ENCODE measurements at places on chromosomes 6 and 20.

DNA sequence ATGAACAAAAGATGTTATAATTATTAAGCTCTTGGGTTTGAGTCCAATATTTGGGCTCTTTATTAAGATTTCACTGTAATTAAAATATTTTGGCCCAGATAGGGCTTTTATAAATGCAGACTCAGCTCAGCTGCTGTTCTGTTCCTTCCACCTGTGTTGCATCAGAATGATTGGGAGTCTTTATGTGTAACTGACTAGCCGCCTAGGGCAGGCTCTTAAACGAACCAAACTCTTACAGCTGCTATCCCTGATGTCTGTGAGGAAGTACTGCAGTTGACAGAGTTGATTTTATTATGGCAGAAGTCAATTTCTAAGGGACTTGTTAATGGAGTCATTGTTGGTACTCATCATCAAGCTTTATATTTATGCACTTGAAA lies 144.7 kb downstream of the MYO6 start:
- no peak for DNase-seq

DNA sequence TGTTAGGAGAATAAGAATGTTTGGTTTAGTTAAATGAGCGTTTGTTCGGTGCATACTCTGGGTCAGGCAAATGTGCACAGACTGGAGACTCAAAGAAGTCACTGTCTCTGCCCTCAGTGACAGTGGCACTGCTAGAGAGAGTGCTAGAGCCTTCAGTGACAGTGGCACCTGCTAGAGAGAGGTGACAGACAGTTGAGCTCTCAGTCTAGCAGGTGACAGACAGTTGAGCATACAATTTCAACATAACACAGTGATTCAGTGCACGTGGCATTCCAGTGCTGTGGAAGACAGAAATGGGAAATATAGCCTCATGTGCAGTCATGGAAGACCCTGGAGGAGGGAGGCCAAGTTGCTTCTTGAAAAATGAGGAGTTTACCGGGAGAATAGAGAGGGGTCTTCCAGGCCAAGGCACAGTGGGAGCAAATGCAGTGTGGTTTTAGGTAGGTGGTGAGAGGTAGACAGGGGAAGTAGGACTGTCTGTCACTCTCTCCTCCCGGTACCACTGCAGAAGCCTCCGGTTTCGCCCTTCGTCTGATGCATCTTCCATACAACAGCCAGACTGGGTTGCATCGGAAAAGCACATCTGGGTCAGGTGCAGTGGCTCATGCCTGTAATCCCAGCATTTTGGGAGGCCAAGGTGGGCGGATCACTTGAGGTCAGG lies 107.9 kb upstream of the CLDN20 start:
- no peak for DNase-seq

GRCh38 chr6:77425671-77426070 lies 37.6 kb downstream of the HTR1B start:
- DNase-seq, result no peak

- DNase-seq, result no peak
Observed at GRCh38 chr20:16132036-16132798, 441.0 kb downstream of the KIF16B start.

DNA sequence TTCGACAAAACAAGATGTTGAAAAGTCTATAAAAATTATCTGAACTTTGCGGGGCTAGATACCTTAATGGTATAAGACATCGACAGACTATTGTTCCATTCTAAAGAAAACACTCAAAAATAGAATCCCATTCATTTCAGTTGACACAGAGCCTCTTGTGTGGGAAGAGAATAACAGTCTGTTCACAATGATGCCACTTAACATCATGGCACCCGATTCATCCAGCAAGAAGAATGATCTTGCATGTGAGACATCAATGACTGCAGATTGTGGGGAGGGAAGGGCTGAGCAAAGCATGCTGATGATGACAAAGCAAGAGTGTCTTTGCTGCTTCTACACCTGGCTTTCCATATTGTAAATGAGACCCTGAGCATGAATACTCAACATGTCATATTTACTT lies 49.7 kb upstream of the ARMH2 start:
- no peak for DNase-seq

DNA sequence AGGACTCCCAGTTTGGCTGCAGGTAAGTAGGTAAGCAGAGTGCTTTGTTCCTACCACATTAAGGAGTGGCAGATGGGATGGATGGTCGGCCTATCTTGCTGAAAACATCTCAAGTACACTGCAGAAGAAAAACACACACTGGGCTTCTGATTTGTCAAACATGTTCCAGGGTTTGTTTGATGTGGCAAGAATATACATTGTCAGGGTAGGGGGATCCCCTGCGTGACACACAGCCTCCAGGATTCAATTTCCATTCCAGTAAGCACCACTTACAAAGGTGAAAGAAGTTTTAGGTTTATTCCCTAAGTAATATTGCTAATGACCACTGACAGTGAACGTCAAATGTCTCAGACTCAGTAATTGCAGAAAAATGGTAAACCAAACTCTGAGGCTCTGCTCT lies 26.0 kb upstream of the KIF16B start:
- no peak for DNase-seq

GRCh38 chr6:89443658-89444057 lies 10.7 kb downstream of the ANKRD6 start:
- DNase-seq, result no peak

- no peak for DNase-seq
Observed at GRCh38 chr6:121759370-121759769, 323.9 kb downstream of the GJA1 start.

- DNase-seq, result peak; percentile 24
Observed at GRCh38 chr6:147506704-147507114, 1.8 kb upstream of the SAMD5 start.

DNA sequence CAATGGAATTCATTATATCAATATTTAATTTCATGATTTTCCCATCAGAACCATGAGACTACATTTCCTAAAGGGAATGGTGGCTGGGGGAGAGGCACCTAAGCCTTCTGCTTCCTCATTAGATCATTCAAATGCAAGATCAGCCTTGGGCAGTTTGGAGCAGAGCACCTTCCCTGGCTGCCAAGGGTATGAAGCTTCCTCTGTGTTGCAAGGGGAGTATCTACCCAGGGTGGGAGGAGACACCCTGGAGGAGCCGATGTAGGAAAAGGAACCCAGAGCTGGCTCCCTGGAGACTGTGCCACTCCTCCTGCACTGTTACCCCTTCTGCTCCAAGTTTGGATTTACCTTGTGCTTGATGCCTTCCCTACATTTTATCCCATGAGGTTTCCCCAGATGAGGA lies 299.7 kb upstream of the PRDM1 start:
- no peak for DNase-seq

- no peak for DNase-seq
Observed at GRCh38 chr6:89433252-89434149, 549 bp downstream of the ANKRD6 start.

- DNase-seq, result no peak
Observed at GRCh38 chr6:26260725-26261490, 104.1 kb upstream of the BTN3A2 start.

GRCh38 chr20:49179368-49180277 lies 8.5 kb downstream of the STAU1 start:
- DNase-seq, result no peak

DNA sequence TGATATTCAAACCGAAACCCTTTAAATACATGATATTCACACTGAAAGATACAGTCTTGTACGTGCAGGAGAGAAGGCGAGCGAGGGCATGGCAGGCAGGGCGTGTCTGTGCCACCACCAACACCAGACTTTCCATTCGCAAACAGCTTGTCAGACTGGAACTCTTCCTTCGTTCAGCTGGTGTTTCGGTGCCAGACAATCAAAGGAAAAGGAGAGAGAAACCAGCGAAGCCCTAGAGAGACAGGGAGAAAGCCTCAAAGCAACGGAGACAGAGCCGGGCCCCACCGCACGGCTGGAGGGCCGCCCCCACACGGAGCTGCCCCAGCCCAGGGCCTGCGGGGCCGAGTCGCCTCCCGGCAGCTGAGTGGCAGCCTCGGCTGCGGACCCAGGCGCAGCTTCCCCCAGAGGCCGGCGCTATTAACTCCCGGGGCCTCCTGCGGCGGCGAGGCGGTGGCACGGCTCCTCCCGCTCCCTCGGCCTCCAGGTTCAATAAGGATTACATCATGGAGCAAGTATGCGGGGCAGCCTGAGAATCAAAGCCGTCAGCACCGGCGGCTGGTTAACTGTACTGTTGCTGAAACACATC lies 32.1 kb upstream of the NR2E1 start:
- peak; percentile 90 for DNase-seq

DNA sequence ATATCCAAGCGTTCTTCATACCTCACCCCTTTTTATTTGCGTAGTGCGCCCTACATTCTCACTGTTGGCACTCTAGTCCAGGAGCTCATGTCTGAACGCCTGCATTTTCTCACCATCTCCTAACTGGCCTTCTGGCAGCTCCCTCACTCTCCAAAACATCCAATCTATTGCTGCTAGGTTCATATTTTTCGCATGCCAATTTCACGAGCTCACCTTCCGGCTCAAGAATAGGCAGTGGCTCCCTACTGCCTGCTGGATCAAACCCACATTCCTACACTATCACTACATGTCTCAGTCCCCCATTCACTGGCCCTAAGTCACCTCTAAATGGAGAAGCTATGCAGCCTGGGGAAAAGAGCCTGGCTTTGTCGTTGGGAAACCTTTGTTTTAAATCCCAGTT lies 115.0 kb downstream of the IPCEF1 start:
- DNase-seq, result no peak

GRCh38 chr20:29318871-29319461 lies 1938.5 kb upstream of the DEFB115 start:
- DNase-seq, result no peak

DNA sequence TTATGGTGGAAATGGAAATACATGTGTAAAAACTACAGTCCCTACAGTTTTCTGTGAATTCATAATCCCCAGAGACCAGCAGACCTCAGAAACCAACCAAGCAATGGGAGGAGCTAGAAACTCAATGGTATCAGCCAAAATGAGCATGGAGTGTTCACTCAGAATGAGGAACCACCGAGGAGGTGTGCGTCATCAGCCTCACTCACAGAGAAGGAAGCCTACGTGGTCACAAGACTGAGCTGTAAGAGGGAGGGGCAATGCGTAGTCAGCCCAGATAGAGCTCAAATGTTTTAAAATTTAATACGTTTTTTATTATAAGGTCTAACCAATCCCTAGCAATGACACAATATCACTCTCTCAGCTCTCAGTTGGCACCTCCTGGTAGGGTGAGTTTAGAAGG lies 17.4 kb downstream of the MYLK4 start:
- DNase-seq, result no peak

DNA sequence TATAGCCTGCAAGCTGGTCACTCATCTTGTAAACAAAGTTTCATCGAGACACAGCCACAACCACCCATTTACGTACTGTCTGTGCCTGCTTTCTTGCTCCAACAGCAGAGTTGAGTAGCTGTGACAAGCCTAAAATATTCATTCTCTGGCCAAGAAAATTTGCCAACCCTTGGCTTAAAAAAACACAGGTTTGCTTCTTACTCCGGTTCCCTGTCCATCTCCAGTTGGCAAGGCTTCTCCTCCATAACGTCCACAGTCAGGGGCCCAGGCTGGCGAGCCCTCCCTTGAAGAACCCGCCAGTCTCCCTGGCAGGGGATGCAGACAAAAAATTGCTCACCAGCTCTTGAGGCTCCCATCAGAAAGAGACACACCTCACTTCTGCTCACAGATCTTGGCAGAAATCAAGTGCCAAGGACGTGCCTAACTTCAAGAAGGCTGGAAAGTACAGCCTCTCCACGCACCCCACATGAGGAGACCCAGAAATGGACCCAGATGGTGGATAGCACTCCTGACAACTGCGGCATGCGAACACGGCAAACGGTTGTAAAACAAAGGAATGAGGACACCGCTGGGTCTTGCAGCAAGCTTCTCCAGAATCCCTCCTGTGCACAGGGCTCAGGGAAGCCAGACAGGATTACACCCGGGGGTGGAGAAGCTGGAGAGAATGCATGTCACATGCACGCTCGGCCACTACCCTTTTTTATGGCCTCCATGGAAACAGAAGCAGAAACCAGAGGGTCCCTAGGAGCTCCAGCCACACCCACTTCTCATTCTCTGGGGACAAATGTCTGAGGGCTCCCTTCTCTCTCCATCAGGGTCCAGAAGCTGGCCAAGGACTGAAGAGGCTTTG lies 59.8 kb upstream of the SIRPA start:
- no peak for DNase-seq

DNA sequence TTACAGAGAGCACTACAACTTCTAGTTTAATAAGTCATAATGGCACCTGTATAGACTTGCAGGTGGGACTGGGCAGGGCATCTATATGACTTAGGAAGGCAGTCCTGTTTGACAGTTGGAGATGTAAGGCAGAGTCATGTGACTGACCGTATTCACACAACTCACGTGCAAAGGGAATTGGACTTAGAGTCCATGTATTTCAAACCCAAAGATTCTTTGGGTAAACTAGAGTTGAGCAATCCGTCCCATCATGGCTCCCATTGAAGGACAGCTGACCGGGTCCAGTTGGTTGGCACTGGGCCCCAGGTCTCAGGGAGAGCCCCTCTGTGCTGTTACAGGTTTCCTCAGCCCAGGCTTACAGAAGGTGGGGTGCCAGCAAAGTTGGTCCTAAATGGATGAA lies 121.9 kb downstream of the ARID1B start:
- no peak for DNase-seq

GRCh38 chr20:49399329-49399728 lies 83.1 kb downstream of the KCNB1 start:
- DNase-seq, result no peak

GRCh38 chr6:154301839-154302752 lies 54.5 kb downstream of the IPCEF1 start:
- no peak for DNase-seq

DNA sequence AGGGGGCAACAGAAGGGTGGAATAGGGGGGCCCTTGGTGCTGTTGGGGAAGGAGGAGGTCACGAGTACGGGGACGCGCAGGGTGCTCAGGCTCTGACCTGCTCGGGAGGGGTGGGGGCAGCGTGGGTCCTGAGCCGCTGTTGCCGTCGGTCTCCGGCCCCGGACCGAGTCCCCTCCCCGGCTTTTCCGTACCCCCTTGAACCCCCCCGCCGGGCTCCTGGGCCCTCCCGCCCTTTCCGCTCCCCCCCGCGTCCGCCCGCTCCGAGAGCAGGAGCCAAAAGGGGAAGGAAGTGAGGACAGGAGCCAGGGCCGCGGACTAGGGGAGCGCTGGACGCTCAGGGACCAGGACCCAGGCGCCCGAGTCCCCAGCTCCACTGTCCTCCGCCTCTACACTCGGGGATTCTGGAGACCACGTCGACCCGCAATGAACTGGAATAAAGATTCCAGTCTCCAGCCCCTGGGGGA lies at the start of gene RGL2:
Gene RGL2, minus strand, starts transcription at position 170 of the 464 bp plus-strand sequence. CDS start 332 bp downstream, outside the sequence.
- DNase-seq, result peak; percentile 16

DNA sequence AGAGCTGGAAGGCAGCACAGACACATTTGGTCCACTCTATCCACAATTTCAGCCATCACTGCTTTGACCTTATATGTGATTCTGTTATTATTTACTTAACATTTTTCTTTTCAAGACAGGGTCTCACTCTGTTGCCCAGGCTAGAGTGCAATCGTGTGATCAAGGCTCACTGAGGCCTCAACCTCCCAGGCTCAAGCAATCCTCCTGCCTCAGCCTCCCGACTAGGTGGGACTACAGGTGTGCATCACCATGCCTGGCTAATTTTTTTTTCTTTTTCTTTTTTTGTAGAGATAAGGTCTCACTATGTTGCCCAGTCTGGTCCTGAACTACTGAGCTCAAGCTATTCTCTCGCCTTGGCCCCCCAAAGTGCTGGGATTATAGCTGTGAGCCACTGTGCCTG lies 40.3 kb downstream of the BCL2L1 start:
- no peak for DNase-seq
